ENCODE measurements at places on chromosomes 5 and 9.
A peak's percentile ranks its signal among the peaks of the same experiment; 100 is the strongest.

- DNase-seq: no peak
Measured at GRCh38 chr9:120697448-120697847, 16.8 kb downstream of the MEGF9 start.

- DNase-seq: no peak
Measured at GRCh38 chr9:134185536-134186011, 21.2 kb upstream of the RNU6ATAC start.

DNA sequence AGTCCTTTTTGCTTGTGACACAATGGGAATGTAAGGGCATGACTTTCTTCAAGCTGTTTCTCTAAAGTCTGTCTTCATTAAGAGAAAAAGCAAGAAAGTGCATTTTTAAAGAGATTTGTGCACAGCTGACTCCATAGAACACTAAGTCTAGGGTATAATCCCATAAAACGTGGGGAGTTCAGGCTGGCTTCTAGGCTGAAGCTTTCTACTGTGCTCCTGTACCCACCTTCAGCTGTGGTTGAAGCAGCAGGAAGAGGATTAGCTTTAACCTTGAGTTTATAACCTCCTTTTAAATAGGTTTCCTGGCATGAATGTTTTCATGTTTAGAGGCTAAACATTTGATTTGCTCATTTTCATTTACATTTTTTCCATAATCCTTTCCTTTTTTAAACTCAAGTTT, 126.4 kb downstream of the HACD4 start:
- DNase-seq: no peak

- DNase-seq: peak; percentile 11
Measured at GRCh38 chr9:128841694-128842492, 12.3 kb upstream of the SPOUT1 start.

- no peak for DNase-seq
Measured at GRCh38 chr5:42870882-42871418, 59.3 kb upstream of the SELENOP start.

GRCh38 chr5:89190515-89191265, 307.7 kb upstream of the MEF2C start:
- no peak for DNase-seq

DNA sequence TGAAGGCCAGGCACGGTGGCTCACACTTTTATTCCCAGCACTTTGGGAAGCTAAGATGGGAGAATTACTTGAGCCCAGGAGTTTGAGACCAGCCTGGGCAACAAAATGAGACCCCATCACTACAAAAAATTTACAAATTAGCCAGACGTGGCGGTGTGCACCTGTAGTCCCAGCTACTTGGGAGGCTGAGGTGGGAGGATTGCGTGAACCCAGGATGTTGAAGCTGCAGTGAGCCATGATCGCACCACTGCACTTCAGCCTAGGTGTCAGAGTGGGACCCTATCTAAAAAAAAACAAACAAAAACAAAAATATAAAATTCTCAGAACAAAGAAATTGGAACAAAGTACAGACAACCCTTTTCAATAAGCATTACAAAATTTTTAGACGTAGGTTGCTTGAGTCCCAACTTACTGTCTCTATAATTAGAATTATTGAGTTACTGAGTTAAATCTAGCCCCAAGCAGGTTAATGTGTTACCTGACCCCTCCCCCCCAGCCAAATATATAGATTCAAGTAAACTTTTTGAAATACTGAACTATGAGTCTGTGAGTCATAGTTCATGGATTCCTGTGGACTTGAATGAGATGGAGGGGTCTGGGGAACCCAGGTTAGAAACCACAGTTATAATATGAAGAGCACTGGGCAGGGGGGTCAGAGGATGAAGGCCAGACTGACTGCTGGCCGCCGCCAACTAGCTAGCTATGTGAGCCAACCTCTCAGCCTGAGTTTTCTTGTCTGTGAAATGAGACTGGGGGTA, 173.1 kb downstream of the AOPEP start:
- DNase-seq: no peak

GRCh38 chr9:84103651-84104377, 123.2 kb downstream of the RMI1 start:
- DNase-seq: no peak

- no peak for DNase-seq
Measured at GRCh38 chr5:128038643-128039042, 44.9 kb upstream of the SLC12A2 start.

GRCh38 chr5:118295045-118295444, 693.3 kb downstream of the DTWD2 start:
- DNase-seq: no peak

DNA sequence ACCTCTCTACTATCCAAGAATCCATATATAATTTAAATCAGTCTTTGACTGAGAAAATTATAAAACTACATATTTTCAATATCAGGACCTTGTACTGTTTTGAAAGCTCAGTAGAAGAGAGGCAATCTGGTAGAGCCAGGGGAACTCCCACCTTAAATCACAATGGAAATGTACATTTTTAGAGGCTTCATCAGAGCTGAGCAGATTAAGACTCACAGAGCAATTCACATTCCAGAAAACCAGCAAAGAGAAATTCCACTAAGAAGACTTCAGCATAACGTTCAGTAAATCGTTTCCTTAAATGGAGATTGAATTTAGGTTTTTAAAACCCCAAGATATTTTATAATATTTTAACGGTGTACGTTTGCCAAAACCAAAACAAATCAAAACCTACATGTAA, 227.8 kb upstream of the TRPM3 start:
- no peak for DNase-seq

GRCh38 chr9:18722882-18723281, 248.9 kb downstream of the ADAMTSL1 start:
- no peak for DNase-seq

DNA sequence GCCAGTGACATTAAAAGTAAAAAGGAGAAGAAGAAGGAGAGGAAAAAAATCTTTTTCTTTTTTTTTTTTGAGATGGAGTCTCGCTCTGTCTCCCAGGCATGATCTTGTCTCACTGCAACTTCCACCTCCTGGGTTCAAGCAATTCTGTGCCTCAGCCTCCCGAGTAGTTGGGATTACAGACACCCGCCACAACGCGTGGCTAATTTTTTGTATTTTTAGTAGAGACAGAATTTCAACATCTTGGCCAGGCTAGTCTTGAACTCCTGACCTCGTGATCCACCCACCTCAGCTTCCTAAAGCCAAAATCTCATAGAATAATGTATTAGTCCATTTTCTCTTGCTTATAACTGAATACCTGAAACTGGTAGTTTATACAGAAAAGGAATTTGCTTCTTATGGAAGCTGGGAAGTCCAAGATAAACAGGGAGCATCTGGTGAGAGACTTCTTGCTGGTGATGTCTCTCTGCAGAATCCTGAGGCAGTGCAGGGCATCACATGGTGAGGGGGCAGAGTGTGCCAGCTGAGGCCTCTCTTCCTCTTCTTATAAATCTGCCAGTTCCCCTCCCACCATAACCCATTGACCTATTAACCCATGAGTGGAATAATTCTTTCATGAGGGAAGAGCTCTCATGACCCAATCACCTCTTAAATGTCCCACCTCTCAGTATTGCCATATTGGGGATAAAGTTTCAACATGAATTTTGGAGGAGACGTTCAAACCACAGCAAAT, 466.3 kb downstream of the GADD45G start:
- DNase-seq: no peak

DNA sequence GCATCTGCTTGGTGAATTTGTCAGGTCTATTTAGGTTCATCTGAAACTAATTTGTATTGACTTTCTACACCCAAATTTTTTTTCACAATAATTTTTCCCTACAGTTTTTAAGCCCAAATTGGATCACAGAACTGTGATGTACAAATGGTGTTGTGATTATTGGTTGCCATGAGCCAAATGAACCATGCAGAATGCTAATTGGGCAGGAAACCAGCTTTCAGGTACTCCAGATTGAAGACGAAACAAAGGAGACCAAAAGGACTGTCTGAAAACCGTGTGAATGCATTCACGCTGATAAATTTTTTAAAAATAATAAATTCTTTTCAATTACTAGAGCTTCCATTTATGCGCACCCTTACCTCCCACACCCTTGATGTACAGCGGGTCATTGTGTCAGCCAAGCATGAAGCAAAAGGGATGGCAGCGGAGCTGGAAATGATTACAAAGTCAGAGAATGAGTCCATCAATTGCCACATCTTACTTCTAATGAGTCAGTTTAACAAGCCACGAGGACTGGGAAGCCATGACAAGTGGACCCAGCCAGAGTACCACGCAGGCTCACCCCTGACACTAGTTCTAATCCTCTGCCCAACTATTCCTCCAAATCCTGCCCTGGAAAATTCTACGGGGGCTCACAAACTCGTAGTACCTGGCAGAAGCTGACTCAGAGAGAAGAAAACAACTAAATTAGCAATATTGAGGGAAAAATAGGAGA, 66.5 kb downstream of the SEMA6A start:
- DNase-seq: no peak

GRCh38 chr5:174745590-174746103, 21.3 kb downstream of the MSX2 start:
- DNase-seq: no peak

DNA sequence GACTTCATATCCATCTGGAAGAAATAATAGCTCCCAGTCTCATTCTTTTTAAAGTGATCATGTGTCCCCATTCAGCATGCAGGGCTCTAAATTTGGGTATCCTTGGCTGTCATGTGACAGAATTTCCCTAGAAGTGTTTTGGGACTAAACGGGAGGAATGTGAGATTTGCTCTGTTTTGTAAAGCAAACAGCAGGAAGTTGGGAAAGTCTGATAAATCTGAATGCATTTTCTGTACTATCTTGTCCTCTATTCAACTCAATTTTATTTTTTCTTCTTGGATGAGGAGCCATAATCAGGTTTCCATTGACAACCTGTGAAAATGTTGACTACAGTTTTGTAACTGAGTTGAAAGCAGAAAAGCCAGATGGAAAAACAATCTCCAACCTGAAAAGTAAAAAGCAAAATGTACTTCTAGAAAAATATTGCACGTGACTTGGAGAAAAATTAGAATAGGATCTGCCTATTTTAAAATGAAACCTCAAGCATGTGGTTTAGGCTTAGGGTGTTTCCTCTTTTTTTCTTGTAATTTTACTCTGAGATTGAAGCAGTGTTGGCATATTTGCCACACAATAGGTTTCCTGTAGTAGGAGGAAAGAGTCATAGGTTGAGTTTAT, 76.2 kb upstream of the IL6ST start:
- no peak for DNase-seq

DNA sequence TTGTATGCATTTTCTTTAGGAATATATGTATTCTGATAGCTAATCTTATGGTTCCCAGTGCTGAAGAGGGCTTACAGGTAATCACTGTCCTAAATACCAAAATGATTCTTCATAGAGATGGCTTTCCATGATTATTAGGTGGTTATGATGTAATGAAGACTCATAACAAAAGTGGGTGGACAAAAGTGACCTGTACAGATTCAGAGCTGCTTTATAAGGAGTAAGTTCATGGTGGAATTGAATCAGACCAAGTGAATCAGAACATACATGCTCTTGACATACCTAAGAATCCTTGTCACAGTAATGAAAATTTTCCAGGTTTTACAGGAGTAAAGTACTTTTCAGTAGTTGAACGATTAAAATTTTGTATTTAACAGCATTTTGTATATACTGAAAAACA, 105.6 kb downstream of the NIPBL start:
- DNase-seq: no peak

- no peak for DNase-seq
Measured at GRCh38 chr5:90223756-90224155, 185.8 kb downstream of the CETN3 start.

- DNase-seq: no peak
Measured at GRCh38 chr5:96427824-96428223, 5.2 kb downstream of the PCSK1 start.

DNA sequence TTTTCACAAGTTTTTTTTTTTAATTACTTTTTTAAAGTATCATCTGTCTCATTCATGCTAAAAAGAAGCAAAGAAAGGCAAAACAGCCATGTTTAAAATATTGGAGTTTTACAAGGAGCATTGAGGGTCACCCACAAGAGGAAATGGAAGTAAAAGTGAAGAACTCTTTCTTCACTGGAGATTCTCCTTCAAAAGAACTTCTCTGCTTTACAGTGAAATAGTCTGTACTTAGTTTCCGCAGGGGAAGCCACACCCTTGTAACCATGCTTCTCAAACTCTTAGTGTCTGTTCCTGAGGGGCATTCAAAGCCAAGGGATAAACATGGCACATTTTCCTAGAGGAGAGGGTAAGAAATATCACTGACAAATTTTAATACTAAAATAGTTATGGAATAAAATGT, 8.6 kb downstream of the C9orf72 start:
- DNase-seq: no peak

DNA sequence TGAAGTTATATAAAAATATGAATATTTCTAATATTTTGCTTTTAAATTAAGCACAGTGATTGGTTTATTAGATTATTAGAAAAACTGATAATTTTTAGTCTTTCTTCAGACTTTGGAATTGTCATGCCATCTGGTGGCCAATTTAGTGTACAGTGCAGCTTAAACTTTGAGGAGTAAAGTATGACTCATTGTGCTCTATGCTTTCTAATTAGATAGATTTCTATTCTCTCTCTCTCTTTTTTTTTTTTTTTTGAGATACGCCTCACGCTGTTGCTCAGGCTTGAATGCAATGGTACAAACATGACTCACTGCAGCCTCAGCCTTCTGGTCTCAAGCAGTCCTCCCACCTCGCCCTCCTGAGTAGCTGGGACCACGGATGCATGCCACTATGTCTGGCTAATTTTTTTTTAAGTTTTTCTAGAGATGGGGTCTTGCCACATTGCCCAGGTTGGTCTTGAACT, 42.1 kb upstream of the GPR21 start:
- DNase-seq: no peak

- DNase-seq: no peak
Measured at GRCh38 chr5:68243681-68244080, 28.1 kb downstream of the PIK3R1 start.

DNA sequence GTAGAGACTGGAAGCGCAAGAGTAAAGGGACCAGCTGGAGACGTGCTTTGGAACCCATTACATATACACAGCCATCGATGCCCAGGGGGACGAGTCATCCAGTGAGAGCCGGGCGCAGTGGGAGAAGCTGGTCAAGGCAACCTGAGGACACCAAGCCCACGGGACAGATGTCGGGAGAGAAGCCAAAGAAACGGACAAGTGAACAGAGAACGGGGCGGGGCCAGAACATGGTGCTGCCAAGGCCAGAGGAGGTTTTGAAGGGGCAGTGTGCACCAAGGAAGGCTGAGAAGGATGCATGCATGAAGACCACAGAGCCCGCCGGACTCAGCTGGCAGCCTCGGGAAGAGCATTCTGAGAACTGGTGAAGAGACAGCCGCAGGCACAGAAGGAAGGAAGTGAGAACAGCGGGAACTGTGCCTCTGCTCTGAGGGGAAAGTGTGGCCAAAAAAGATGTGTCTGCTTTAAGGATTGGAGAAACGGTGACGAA, 20.3 kb downstream of the CAMSAP1 start:
- no peak for DNase-seq

GRCh38 chr9:129539446-129539845, 81.5 kb downstream of the C9orf50 start:
- no peak for DNase-seq

- DNase-seq: no peak
Measured at GRCh38 chr5:149152317-149152746, 11.0 kb downstream of the ABLIM3 start.

Data from spleen (tissue), 13 donors.